Vagina (tissue), 2 donors: ENCODE measurements at places on chromosomes 16 and 17.

GRCh38 chr16:73092236-73092781 is 44.4 kb upstream of the ZFHX3 start:
- no peak for DNase-seq

- no peak for DNase-seq
Observed at GRCh38 chr17:67647482-67647881, 70.3 kb upstream of the NOL11 start.

GRCh38 chr17:28390563-28390962 is 15.4 kb downstream of the SLC46A1 start:
- no peak for DNase-seq

DNA sequence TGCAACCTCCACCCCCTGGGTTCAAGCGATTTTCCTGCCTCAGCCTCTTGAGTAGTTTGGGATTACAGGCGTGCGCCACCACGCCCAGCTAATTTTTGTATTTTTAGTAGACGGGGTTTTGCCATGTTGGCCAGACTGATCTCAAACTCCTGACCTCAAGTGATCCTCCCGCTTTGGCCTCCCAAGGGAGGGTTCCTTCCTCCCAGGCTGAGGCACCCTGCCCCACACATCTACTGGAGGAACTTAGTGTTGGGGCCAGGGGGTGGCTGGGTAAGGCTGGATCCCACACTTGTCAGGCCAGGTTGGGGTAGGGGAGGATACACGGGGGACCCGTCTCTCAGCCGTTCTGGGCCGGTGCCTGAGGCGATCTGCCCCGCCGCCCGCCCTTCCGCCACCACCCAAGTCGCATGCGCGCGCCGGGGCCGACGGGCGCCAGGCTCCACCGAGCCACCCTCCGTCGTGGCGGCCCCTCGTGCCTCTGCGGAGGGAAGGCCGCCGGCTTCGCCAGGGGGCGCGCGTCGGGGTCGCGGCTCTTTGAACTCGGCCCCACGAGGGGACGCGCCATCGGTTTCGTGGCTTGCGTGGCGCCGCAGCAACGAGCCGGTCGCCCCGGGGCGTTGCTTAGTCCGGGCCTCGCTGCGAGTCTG is 15.9 kb downstream of the GRB7 start:
- DNase-seq, result no peak

DNA sequence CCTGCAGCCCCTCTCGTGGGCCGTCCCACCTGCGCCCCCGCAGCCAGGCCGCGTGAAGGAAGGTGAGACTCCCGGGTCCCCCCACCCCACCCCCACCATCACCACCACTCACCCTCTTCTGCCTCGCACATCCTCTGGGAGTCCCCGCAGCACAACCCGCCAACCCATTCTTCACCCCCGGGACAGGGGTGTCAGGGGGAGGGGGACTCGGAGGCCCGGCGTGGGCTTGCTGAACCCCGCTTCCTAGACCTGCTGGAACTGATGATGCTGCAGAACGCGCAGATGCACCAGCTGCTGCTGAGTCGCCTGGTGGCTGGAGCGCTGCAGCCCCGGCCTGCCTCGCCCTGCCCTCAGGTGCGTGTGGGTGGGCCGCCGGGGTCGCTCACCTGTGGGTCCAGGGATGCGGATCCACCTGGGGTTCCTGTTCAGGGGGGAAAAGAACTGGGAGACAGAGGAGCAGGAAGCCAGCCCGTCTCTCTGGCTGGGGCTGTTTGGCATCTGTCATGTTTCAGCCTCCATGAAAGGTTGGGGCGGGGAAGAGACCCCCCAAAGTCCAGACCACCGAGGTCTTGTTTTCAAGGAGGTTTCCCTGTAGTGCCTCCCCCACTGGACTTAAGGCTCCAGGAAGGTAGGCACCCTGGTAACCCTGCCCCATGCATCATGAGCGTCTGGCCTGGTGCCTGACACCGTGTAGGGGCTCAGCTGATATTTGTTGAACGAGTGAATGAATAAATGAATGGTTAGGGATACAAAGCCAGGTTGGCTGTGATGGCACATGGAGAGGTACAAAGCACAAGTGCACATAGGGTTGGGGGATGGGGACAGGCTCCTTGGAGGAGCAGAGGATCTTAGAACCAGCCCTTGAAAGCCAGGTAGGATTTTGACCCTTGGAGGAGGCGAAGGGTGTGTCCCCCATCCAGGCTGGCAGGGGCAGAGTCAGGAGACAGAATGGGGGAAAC is 849 bp downstream of the PRR29 start:
- DNase-seq, result no peak

DNA sequence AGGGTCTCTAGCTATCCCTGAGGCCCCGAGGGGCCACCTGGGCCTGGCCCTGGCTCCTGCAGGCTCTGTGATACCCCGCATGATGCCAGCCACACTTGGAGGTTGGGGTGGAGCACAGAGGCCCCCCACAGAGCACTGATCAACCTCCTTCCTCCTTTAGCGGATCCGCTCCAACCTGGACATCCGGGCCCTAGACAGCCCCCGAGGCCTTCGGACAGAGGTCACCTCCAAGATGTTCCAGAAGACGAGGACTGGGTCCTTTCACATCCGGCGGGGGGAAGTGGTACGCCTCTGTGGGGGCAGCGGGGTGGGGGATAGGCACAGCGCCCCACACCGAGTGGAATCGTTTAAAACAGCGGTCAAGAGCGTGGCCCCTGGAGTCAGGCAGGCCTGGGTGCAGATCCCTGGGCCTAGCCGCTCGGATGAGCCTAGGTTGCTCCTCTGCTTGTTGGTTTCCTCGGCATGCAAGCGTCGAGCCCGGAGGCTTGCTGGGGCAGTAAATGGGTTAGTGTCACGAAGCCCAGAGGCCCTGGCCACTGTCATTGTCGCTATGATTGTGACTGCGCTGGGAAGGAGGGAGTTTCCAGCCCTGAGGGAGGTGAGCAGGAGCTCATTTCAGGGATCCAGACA is 9.9 kb downstream of the ITGB4 start:
- no peak for DNase-seq

DNA sequence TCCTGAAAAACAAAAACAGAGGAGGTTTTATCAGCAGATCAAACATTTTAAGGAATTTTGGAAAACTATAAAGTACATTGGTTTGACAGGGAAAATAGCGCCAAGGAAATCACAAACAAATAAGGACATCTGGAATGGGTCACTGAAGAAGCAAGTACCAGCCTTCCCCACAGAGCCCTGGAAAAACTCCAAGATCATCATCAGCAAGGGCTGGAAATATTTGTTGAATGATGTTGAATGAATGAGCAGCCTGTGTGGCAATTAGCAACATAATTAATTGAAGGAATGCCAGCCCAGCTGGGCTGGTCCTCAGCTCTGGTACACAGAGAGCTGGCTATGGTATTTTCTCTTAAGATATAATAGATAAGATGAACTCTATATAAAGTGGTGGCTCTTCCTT is 290.4 kb downstream of the HS3ST3A1 start:
- DNase-seq, result no peak

- no peak for DNase-seq
Observed at GRCh38 chr16:27495191-27495590, 54.5 kb downstream of the GTF3C1 start.

DNA sequence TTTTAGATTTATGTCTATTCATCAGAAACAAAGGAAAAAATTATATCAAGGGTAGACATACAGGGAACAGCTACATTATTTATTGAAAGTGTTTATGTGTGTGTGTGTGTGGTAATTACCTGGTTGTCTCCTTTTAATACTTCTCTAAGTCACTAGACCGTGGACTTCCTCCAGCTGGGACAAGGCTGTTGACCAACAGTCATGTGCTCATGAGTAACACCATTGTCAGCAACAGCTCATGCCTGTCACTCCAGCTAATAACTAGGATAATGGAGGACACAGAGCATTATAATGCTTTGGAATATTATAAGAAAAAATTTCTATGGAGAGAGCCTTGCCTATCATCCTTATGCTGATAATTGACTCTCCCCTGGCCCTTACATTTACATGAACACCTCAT is 125.3 kb upstream of the SALL1 start:
- no peak for DNase-seq

DNA sequence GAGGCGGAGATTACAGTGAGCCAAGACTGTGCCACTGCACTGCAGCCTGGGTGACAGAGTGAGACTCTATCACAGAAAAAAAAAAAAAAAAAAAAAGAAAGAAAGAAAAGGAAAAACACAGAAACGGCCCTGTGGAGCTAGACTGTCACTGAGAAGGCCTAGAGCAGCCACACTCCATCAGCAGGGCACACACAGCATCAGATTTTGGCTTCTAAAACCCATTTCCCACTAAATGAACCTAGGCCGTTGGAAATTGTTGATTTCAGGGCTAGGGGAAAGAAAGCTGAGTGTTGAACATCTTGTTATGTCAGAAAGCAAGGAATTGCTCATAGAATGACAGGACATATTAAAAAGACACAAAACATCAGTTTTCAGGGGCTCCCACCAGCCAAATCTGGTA is 48.9 kb downstream of the ZCCHC14 start:
- no peak for DNase-seq
